Endothelial cell (in vitro differentiated cells): ENCODE measurements at places on chromosomes 2 and 18. TPM values are rescaled to one million over a fixed set of nuclear protein-coding genes. Genes with fewer than 3 reads are reported as not detected.

RBKS gene
- 2.0 TPM for total RNA-seq

DNA sequence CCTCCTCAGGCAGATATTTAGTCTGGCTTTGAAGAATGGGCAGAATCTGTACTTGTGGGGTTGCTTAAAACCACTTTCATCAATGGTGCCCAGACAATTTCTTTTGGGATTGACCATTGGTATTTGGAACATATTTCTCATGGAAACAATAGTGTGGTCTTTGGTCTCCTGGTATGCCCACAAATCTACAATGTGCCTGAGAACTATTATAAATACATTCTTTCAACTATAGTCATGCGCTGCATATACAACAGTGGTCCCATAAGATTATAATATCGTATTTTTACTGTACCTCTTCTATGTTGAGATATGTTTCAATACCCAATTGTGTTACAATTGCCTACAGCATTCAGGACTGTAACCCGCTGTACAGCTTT is 34.8 kb upstream of the PPP4R1 start:
- DNase-seq, result no peak

DNA sequence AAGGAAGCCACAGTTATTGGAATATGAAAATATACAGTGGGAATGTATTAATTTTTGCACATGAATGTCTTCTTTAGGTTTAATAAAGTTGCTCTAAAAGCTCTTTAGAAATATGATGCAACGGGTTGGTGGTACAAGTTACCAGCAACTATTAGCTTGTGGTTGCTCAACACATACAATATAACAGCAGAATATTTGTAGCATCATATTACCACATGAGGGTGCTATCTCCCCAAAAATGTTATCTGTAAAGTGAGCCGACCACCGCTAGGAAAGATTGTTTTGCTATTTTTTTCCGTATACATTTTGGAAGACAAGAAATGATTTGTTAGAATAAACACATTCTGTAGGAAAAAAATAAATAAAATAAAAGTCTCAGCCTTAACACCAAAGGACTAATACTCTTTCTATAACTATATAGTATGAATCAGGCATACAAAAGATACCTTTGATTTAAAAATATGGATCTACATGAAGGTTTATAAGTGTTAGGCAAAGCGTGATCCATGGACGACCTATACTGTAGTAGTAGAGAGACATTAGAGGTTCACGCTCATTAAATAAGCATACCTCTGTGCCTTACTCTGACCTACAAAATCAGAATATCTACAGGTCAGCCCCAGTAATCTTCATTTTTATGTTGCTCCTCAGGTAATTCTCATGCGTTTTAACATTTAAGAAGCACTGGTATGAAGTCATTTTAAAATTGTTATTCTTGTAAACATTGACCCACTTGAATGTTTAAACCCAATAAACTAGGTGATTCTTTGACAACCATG is 1110.6 kb upstream of the ACVR2A start:
- peak; percentile 28 for DNase-seq

DNA sequence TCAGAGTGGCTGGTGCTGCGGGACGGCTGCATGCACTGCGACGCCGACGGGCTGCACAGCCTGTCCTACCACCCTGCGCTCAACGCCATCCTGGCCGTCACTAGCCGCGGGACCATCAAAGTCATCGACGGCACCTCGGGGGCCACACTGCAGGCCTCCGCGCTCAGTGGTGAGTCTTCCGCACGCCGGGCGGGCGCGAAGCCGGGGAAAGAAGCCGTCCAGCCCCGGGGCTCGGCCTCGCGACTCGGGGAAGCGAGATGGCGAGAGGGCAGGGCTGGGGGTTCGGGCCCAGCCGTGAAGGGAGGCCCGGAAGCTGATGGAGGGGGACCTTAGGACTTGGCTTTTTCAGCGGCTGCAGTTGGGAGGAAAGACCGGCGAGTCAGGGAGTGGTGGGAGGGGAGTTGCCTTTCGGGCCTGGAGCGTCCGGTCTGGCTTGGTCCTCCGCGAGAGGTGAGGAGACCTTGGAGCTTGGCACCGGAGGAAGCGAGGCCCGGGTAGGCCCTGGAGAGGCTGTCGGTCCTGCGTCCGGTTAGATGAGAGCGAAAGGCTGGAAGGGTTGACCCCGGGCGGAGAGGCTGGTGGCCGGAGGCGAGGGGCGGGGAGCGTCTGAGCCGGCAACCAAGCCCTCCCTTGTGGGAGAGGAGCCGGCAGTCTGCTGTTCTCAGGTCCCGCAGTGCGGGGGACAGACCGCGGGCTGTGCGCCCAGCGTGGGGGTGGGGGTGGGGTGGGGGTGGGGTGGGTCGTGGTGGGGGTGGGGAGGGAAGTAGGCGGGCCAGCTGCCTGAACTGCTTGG is 691 bp downstream of the BIRC6 start:
- peak; percentile 62 for DNase-seq

VIL1 gene
- 0.44 TPM for total RNA-seq

- no peak for DNase-seq
These were observed 67.4 kb downstream of the SLC9A2 start for GRCh38 chr2:102686479-102687439.

CKAP2L gene
- total RNA-seq, result 5.5 TPM

GRCh38 chr18:49875155-49875554 is 61.8 kb upstream of the ACAA2 start:
- no peak for DNase-seq

DNA sequence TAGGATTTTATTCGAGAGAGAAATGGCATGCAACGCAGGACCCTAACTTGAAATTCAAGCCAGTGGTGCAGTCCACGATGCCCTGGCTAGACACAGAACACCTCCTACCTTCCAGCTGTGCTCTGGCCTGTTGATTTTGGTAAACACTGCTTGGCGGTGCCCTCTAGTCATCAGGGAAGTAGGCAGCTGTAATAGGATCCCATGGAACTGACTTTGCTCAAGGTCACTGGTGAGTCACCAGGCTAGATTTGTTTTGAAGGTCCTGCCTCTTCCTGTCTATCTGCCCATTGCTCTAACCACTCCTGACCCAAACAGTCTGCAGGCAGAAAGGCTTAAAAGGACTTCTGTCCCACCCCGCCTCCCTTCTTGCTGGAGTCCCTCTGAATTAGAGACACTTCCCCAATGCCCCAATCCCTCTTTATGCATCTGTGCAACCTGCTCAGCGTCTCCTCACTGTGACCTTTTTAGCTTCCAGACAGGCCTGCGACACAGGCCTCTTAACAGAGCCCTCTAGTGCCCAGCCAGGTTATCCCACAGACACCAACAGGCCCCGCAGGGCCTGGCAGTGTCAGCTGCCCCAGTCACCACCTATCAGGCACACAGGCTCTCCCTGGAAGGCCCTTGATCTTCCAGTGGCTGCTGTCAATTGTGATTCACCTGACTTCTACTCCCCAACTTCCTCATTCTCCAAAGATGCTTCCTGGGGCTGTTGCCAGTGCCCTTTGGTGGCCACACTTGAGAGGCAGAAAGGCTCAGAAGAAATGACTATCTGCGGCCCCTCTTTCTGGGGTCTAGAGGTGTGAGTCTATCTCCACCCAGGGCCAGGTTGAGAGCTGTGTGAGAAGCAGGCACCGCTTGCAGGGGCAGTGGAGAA is 5.2 kb downstream of the TMEM127 start:
- DNase-seq, result peak; percentile 51

SKA1 gene
- 4.7 TPM for total RNA-seq

DNA sequence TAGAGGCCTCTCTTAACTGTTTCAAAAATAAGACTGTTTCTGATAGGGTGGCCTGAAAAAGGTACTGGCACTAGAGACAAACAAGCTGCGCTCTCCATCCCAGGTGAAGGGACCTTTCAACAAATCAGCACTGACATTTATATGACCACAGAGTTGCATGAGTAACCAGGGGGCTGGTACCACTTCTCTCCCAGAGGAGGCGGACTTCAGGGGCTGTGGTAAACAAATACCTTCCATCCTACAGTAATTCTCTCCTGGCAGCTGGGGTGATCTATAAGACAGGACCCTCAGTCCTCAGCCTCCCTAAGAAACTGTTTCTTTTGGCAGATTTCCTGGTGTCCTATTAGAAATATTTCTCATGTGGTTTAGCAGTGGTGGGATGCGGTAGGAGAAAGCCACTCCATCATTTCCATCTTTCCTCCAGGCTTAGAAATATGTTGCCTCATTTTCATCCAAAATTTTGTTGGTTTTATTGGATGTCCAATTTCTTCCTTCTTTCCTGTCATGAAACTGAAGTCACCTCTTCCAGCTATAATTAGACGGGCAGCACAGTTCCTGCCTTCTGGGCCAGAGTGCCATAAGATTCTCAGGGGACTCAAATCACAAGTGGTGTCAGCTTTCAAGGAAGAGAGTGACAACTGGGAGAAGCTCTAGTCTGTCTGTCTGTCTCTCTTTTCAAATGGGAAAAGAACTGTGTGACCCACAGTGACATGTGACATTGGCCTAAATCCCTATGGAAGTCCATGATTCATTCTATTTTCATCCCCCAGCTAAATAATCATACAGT is 96.4 kb downstream of the CYRIA start:
- no peak for DNase-seq

DNA sequence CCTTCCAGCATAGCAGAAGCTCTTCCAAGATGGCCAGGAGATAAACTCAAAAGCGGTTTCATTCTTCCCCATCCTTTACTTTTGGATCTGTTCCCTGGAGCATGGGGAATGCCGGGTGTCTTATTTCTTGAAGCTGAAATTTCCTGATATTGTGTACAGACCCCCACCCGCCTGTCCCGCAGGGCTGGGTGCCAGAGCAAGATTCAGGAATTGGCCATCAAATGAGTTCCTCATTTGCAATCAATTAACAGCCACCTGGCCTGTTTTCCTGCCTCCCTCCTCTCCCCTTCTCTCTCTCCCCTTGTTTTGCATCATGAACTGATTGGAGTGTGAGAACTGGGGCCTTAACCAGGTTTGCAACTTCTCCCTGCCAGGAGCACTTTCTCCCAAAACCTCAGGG is 202.1 kb downstream of the SH3RF3 start:
- DNase-seq, result no peak

GRCh38 chr18:12630136-12630535 is 27.8 kb downstream of the SPIRE1 start:
- DNase-seq, result no peak

GRCh38 chr2:33130544-33130943 is 183.8 kb downstream of the LTBP1 start:
- DNase-seq, result no peak

DNA sequence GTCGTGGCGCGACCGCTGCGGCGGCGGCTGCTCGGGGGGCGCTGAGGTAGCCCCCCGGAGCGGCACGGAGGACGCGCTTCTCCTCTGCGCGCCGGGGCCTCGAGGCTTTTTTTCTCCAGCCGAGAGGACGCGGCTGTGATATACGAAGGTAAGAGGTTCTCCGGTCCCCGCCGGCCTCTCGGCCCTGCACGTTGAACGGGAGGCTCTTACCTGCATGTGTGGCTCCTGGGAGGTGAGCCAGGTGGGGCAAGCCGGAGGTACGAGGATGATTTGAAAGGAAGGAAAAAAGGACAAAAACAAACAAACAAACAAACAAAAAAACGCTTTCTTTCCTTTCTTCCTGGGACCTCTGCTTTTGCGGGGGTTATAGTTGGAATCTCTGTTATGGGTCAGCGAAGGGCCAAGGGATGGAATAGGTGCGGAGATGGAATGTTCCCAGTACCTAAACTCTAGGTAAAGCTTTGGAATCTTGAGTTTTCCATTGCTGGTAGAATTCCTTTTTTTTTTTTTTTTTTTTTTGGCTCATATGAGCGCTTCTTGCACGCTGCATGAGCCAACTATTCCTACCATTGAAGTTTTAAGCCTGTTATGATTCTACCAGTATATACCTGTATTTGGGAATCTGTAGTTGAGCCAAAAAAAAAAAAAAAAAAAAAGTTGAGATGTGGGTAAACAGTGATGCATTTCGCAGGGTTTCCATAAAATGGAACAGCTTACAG is 674 bp downstream of the PTPN4 start:
- no peak for DNase-seq

DNA sequence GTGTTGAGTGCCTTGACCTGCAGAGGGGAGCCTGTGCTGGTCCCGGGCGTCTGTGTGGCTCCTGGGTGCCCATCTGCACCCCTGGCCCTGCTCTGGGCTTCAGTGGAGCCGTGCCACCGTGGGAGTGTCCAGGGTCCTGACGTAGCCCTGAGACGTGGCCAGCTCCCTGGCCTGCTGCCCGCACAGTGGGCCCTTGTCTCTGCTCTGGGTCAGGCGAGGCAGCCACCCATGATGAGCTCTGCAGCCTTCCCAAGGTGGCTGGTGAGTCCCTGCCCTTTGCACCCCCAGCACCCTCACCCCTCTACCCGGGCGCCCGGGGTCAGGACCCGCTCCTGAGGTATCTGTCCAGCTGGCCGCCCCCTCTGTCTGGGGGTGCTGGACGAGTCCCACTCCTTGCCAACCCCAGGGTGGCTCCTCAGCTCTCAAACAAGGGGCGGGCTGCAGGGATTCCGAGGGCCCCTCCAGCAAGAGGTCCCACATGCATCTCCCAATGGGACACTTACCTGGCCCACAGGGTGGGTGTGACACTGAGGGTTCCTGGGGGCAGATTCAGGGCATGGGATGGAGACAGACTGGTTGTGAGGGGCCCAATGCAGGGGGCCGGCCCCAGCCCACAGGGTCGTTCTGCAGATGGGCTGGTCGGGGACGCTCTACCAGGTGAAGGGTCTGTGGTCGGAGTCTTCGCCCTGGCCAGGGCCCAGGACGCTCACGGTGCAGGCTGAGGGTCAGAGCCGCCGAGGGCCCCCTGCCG is 2.4 kb downstream of the NEU4 start:
- DNase-seq, result no peak

DNA sequence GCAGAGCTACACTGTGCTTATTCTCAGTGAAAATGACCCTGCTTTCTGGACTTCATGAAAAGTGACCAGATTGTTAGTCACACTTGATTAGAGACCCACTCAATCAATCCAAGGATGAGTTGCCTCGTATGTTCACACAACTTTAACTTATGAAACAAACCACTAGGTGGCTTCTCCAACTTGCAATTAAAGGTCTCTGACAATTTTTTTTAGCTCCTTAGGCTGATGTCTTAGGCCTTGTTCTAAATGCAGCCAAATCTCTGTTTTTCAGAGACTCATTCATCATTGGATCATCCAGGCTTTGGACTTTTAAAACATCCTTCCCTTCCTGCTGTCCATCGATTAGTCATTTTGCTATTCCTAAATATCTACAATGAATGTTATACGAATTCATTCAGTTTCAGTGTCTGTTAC is 63.4 kb downstream of the MREG start:
- no peak for DNase-seq
